ENCODE measurements at places on chromosomes 6 and 20.

GRCh38 chr6:3919130-3919628, 70.0 kb downstream of the FAM50B start:
- DNase-seq, result no peak

DNA sequence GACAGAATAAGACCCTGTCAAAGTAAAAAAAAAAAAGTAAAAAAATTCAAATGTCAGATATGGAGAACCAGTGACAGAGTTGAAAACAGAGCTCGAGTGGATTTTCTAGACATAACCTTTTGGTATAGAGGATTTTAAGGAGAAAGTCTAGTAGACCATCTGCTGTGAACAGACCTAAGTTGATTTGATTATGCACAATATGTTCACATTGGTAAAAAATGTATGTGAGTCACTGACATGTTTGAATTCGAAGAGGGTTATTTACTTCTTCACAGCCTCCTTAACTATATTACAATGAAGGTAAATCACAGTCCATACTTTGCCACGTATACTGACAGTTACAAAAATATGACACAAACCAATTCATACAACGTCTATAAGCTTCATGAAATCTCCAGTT, 7.4 kb downstream of the TINAG start:
- DNase-seq, result no peak

DNA sequence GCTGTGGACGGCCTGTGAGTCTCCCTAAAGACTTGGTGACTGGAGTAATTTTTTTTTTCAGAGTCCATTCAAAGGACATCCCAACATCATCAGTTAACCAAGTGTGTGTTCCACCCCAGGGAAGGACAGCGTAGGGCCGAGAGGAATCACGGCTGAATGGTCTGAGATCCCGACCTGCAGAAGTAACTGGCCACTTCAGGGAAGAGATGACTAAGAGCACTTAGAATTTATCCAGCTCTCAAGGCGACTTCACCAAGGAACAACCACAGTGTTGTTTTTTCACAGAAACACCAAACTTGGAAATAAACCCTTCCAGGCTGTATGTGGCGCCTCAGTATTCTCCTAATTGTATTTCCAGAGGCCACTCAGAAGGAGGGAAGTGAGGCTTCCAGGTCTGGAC, 231.6 kb downstream of the FNDC1 start:
- DNase-seq, result no peak

DNA sequence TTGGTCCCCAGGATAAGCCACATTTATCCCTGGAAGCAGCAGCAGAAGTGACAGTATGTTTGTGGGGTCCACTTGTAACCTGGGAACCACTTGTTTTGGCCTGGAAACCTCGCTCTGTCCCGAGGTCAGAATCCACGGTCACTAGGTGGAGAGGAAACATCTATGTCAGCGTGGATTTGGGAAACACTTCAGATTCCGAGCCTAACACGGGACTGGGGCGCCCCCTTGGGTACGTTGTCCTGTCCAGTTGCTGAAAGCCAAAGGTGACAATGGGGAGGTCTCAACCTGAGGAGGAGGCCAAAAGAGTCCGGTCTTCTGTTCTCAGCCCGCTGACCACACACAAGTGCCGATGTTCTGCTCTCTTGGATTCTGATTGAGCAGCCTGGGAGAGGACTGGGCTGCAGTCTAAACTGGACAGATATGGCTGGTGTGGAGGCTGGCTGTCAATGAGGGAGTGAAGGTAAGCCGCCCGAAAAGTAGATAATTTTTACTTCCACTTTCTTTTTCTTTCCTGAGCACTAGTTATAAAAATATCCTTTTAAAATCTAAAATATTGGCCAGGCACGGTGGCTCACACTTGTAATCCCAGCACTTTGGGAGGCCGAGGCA, 4.9 kb upstream of the ZFP57 start:
- DNase-seq, result no peak

DNA sequence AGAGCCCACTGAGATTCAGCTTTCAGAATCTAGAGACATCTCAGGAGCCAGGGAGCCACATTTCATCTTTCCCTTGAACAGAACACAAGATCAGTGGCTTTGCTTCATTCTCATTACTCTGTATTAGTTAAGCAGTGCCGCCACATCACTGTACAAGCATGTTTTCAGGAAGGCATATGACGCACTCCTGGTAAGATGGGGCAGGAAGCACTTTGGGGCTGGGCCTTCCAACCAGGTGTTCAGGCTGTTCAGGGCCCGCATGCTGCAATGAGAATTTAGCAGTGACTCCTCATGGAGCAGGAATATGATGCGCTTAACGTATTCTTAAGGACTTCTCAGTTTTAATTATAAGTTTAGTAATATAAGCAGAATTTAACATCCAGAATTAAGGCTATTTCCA, 29.7 kb upstream of the GNRH2 start:
- DNase-seq, result no peak

GRCh38 chr6:157811476-157812173, 11.4 kb upstream of the SNX9 start:
- no peak for DNase-seq

Measured in umbilical cord (tissue), 2 donors.